ENCODE measurements at places on chromosomes 12 and 14. TPM values are rescaled to one million over a fixed set of nuclear protein-coding genes. Genes with fewer than 3 reads are reported as not detected.

- H3K4me3 ChIP-seq = no peak overlapping the region
- peaks cover 16% of the 10 kb centered on the region for H3K36me3 ChIP-seq
- H3K27me3 ChIP-seq = no peaks in the 10 kb centered on the region
- no peak overlapping the region for H3K27ac ChIP-seq
- DNase-seq = no peak
- H3K4me1 ChIP-seq = peaks cover 22% of the 10 kb centered on the region
Measured at GRCh38 chr12:94169966-94170689, 21.8 kb downstream of the PLXNC1 start.

GRCh38 chr12:132100306-132101065 is 43.6 kb downstream of the DDX51 start:
- no peak overlapping the region for H3K27ac ChIP-seq
- no peaks in the 10 kb centered on the region for H3K27me3 ChIP-seq
- H3K36me3 ChIP-seq = peaks cover 7% of the 10 kb centered on the region
- no peak overlapping the region for H3K4me3 ChIP-seq
- DNase-seq = no peak

GRCh38 chr12:47808574-47809365 is 10.9 kb downstream of the HDAC7 start:
- no peaks in the 10 kb centered on the region for H3K27me3 ChIP-seq
- H3K27ac ChIP-seq = peak overlapping the region; percentile 91
- DNase-seq = peak; percentile 57
- peak overlapping the region; percentile 37 for H3K4me3 ChIP-seq
- peaks cover 99% of the 10 kb centered on the region for H3K4me1 ChIP-seq
- H3K36me3 ChIP-seq = peaks cover 27% of the 10 kb centered on the region

DNA sequence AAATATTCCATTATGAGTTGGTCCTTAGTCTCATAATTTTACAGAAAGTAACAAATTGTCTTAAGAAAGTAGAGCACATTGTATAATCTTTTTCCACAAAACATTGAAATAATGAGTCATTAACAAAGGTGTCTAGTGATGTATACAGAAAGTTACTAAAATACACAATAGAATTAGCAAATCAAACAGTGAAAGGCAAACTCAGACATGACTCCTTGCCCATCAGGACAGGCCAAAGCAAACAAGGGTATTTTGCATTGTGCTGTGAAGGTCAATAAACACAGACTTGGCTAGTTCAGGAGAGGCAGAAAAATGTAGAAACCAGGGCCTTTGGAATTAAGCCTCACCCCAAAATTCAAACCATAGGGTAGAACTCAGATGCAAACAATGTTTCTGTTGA is 37.3 kb downstream of the SIX4 start:
- no peaks in the 10 kb centered on the region for H3K27me3 ChIP-seq
- no peak for DNase-seq
- H3K4me1 ChIP-seq = no peaks in the 10 kb centered on the region
- H3K27ac ChIP-seq = no peak overlapping the region
- no peaks in the 10 kb centered on the region for H3K36me3 ChIP-seq

DNA sequence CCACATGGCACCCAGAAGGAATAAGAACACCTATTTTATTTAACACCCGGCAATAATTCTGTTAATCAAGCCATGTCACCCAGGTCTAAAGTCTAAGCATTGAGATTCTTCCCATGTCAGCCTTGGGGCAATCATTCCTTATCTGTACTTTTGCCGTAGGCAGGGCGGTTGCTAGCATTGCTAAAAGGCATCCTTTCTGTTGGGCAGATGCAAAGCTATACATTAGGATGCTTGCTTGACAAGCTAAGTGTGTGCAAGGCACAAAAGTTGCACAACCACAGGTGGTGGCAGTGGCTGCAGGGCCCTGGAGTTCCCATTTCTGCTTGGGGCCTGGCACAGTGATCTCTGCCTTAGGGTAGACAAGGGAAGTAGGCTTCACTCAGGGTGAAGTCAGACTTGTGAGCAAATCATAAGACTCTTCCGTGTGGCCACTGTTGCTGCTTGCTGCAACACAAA is 12.5 kb upstream of the GALNT6 start:
- DNase-seq = no peak
- no peaks in the 10 kb centered on the region for H3K4me1 ChIP-seq
- H3K27ac ChIP-seq = no peak overlapping the region
- no peaks in the 10 kb centered on the region for H3K36me3 ChIP-seq

DNA sequence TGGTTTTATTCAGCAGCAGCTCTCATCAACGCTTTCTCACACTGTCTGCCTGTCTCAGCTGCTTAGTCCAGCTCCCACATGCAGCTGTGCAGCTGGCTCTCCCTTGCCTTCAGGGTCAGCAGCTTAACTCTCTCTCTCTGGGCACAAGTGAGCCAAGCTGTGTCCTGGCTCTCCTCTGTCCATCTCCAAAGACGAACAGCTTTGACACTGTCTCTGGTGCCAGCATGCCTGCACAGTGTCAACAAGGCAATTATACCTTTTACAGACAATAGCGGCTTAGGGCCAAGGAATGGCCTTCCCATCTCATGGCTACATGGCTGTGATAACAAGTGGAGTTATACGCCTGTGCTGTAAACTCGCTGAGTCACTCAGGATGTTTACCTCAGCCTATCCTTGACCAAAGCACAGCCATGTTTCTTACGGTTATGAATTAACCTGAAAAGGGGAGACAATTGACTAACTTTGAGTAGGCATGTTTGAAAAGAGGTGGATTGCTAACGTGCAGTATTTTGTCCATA is 38.4 kb upstream of the MANSC4 start:
- H3K36me3 ChIP-seq = no peaks in the 10 kb centered on the region
- H3K4me1 ChIP-seq = peaks cover 13% of the 10 kb centered on the region
- DNase-seq = no peak

GRCh38 chr12:75606151-75606550 is 94.7 kb upstream of the KRR1 start:
- H3K36me3 ChIP-seq = no peaks in the 10 kb centered on the region
- H3K27me3 ChIP-seq = no peaks in the 10 kb centered on the region
- H3K27ac ChIP-seq = no peak overlapping the region
- DNase-seq = no peak

DNA sequence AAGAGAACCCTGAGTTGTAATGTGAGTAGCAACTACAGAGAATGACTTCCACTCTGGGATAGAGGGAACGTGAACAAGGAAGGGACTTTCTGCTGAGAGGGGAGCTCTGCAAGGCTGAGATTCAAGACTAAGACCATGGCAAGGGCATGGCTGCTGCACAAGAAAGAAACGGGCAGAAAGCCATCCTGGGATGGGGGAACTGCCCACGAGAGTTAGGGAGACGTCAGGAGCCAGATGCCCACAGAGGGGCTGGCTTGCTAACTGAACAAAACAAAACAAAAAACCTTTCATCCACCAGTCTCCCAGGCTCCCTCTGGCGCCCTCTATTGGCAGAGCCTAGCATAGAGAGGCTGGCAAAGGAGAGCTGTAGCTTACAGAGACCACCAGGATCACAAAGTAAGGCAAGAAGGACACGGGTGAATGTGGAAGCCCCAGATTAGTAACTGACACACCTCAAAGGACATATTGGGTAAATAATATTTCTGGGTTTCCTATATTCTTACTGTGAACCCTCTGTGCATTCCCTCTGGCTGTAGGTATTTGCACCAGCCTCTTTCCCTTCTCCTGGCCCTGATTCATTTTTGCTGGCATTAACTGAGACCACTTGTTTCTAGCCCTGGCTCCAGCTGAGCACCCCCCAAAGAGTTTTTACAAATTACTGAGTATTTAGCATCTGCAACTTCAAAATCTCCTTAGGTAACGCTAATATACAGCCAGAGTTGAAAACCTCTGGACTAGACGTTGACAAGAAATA is 338.3 kb downstream of the EMP1 start:
- DNase-seq = peak; percentile 1
- no peak overlapping the region for H3K4me3 ChIP-seq
- no peaks in the 10 kb centered on the region for H3K27me3 ChIP-seq
- no peaks in the 10 kb centered on the region for H3K36me3 ChIP-seq
- no peak overlapping the region for H3K27ac ChIP-seq

GRCh38 chr14:92978229-92979021 is 55.5 kb downstream of the CHGA start:
- no peaks in the 10 kb centered on the region for H3K4me1 ChIP-seq
- H3K27ac ChIP-seq = no peak overlapping the region
- H3K4me3 ChIP-seq = no peak overlapping the region
- DNase-seq = no peak

- H3K27me3 ChIP-seq = no peaks in the 10 kb centered on the region
- no peak overlapping the region for H3K4me3 ChIP-seq
- H3K4me1 ChIP-seq = peaks cover 3% of the 10 kb centered on the region
- DNase-seq = no peak
Measured at GRCh38 chr12:49037947-49038237, 19.3 kb upstream of the PRKAG1 start.

GRCh38 chr12:9667403-9668160 is 1.9 kb upstream of the CLEC2D start:
- H3K4me3 ChIP-seq = peak overlapping the region; percentile 72
- peak overlapping the region; percentile 88 for H3K27ac ChIP-seq
- H3K27me3 ChIP-seq = no peaks in the 10 kb centered on the region
- no peak for DNase-seq
- H3K4me1 ChIP-seq = peaks cover 44% of the 10 kb centered on the region

GRCh38 chr12:18165889-18166288 is 75.9 kb upstream of the RERGL start:
- no peaks in the 10 kb centered on the region for H3K36me3 ChIP-seq
- H3K4me1 ChIP-seq = no peaks in the 10 kb centered on the region
- no peak overlapping the region for H3K27ac ChIP-seq
- H3K27me3 ChIP-seq = no peaks in the 10 kb centered on the region
- DNase-seq = no peak

DNA sequence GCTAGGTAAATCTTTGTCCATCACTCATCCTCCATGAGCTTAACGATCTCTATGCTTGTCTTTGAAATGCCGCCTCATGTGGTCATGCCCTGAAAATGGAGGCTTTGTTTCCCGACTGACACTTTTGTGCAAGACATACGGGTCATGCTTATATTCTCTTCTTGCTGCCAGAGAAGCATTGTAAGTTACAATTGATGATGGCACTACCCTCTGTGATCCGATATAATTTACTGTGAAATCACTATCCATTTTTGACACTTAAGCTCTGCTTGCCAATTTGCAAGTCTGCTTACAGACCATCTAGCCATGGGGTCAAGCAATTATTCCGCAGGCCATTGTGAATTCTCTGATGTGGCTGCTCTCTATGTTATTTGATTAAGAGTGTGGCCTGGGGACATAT is 650.0 kb downstream of the FLRT2 start:
- no peaks in the 10 kb centered on the region for H3K27me3 ChIP-seq
- no peak overlapping the region for H3K4me3 ChIP-seq
- H3K4me1 ChIP-seq = no peaks in the 10 kb centered on the region
- H3K27ac ChIP-seq = no peak overlapping the region

- H3K4me3 ChIP-seq = no peak overlapping the region
- no peak overlapping the region for H3K27ac ChIP-seq
- no peak for DNase-seq
- no peaks in the 10 kb centered on the region for H3K36me3 ChIP-seq
- no peaks in the 10 kb centered on the region for H3K4me1 ChIP-seq
Measured at GRCh38 chr12:100671396-100672074, 98.1 kb downstream of the GAS2L3 start.

DNA sequence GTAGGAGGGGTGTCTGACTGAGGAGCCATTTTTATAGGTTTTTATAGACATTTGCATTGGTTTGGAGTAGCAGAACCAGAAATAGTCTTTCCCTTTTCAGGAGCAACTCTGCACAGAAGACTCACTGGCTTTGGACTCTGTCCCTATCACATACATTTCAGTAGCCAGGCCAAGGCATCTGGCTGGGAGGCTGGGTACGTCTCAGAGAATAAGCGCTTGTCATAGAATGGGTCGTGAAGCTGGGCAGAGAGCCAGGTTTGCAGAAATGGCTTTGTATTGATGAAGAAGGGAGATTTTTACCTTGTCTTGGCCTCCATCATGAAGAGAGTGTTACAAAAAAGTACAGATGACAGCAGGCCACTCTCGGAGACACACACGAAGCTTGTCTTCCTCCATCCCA is 98.6 kb downstream of the CACNA1C start:
- no peaks in the 10 kb centered on the region for H3K36me3 ChIP-seq
- no peak overlapping the region for H3K27ac ChIP-seq
- no peak overlapping the region for H3K4me3 ChIP-seq
- DNase-seq = no peak

The RNF212B gene
- not detected for total RNA-seq

The CLBA1 gene
- total RNA-seq = 1.7 TPM

Data from CD4-positive, alpha-beta T cell (primary cell).